Stimulated activated CD8-positive, alpha-beta memory T cell treated with anti-CD3 and anti-CD28 coated beads, Interleukin-7, amount 100 ng/mL, for 1 hour (primary cell): ENCODE measurements at places on chromosomes 13 and 19.

DNA sequence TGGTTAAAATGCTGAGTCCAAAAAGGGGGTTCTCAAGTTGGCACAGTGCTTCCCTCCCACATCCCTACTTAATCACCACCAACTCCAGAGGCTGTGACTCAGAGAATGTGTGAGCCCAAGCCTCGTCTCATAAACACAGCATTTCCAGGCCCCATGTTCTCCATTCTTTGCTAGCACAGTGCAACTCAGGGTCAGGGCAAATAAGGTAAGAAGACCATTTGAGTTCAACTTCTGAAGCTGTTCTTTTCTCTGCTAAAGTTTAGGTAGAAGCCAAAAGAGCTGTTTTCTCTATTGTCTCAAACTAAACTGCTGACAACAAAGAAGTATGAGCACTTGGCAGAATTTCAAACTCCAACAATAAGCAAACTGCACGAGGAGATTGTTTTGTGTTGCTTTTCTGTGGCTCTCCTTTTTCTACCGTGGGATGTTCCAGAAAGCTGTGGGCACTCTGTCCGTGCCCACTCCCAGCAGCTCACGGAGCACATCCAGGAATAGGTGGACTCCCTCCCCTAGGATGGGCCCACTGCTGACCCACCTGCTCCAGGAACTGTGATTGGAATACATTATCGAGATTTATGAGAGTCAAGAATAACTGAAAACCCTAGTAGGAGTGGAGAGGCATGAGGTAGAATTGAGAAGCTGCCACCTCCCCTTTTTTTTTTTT lies 494.3 kb downstream of the COG6 start:
- no peak for DNase-seq

DNA sequence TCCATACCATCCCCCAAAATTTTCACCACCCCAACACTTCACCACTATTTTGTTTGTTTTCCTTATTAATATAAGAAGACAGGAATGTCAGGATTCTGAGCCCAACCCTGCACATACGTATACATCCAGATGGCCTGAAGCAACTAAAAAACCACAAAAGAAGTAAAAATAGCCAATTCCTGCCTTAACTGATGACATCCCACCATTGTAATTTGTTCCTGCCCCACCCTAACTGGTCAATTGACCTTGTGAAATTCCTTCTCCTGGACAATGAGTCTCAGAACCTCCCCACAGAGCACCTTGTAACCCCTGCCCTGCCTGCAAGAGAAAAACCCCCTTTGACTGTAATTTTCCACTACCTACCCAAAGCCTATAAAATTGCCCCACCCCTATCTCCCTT lies 132.5 kb downstream of the ZNF675 start:
- DNase-seq = no peak

DNA sequence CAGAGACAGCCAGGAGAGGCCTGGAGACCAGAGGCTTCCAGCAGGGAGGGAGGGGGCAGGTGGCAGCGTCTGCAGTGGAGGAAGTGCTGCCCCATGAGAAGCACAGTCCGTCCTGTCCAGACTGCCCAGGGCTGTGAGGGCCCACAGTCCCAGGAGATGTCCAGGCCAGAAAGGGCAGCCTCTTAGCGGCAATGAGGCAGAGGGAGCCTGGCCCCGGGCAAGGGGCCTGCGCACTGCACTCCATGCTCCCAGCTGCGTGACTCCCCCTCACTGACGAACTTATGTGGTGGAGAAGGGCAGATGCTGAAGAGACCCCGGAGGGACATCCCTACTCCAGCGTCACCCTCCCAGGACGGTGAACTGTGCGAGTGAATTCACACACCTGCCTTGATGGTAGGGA lies 115.3 kb downstream of the SOX1 start:
- no peak for DNase-seq

- no peak for DNase-seq
These were observed 6.0 kb downstream of the KPNA3 start for GRCh38 chr13:49786401-49787008.

- no peak for DNase-seq
These were observed 71.5 kb downstream of the DNAJC15 start for GRCh38 chr13:43094901-43095300.

GRCh38 chr13:45401314-45401713 lies 16.9 kb downstream of the SLC25A30 start:
- DNase-seq = no peak

GRCh38 chr13:31896427-31896826 lies 135.1 kb upstream of the FRY start:
- DNase-seq = no peak

- no peak for DNase-seq
These were observed 855.6 kb downstream of the EFNB2 start for GRCh38 chr13:105679838-105680237.

DNA sequence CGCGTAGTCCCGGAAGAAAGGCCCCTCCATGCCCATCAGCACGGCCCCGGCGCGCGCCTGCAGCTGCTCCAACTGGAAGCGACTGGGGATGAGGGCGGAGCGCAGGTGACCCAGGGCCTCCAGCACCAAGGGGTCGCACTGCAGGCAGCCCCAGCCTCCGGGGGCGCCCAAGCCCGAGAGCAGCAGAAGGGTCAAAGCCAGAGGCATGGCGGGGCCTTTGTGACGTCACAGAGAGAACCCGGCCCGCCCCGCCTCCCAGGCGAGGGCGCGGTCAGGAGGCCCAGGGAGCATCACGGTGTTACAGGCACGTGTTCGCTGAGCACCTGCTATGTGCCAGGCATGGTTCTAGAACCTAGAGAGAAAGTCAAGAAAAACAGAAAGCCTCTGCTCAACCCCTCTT lies at the start of gene IZUMO2:
IZUMO2 (minus strand) TSS at position 294 of the 400 bp plus-strand sequence; CDS start at position 207, 87 bp downstream.
- no peak for DNase-seq

DNA sequence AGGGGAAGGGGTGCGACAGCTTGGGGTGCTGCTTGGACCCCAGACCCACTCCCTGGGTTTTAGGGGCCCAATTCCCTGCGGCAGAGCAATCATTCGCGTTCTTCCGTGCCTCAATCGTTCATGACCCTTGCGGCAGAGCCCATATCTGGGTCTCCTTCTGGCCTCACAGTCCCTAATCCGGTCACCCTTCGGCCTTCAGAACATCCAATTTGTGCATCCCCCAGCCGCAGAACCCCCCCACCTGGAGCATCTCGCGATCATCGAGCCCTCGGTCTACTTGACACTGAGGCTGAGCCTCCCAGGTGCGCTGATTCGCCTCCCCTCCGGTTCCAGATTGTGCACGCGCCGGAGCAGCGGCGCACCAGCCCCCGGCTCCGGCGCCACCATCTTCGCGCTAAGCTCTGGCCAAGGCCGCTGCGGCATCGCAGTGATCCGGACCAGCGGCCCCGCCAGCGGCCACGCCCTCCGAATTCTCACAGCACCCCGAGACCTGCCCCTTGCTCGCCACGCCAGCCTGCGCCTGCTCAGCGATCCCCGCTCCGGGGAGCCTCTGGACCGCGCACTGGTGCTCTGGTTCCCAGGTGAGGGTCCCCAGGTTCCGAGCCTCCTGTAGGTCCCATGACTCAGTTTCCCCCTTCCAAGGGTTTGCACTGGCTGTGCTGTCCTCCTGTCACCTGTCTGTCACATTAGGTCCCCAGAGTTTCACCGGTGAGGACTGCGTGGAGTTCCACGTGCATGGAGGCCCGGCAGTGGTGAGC lies 501 bp downstream of the GTPBP3 start:
- no peak for DNase-seq

GRCh38 chr13:30341815-30342570 lies 34.6 kb upstream of the KATNAL1 start:
- DNase-seq = no peak

GRCh38 chr13:48535766-48536165 lies 2.9 kb upstream of the RCBTB2 start:
- no peak for DNase-seq
